ENCODE measurements at places on chromosomes 6 and 20.
A peak's percentile ranks its signal among the peaks of the same experiment; 100 is the strongest.

- DNase-seq: no peak
Observed at GRCh38 chr6:116355796-116356195, 15.0 kb upstream of the DSE start.

GRCh38 chr6:23663652-23664051, 462.4 kb upstream of the NRSN1 start:
- DNase-seq: no peak

DNA sequence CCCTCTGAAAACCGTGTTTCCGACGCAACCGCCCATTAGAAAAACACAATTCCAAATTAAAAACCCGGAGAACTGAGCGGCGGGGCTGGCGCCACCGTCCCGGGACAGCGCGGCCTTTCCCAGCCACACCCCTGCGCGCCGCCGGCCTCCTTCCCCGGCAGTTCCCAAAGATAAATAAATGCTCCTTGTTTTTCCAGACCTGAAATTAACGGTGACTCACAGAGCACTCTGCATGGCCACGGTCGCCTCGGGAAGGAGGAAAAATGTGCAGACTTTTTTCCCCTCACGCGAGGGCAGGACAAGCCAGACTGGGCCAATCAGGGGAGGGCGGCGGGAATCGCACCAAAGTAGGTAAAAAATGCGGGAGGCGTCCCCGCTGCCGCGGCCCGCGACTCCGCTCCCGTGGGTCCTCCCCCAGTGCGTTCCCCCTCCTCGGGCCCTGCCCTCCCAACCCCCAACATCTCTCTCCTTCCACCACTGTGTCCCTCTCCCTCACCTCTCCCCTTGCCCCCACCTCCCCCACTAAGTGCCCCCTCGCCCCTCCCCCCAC, 828 bp upstream of the DSTN start:
- peak; percentile 5 for DNase-seq

- no peak for DNase-seq
Observed at GRCh38 chr6:139325125-139325524, 33.3 kb upstream of the TXLNB start.

Data from stimulated activated CD4-positive, alpha-beta T cell treated with anti-CD3 and anti-CD28 coated beads, Interleukin-1b, Interleukin-23, amount 100 ng/mL, for 48 hours (primary cell).